Spinal cord (tissue), 10 donors: ENCODE measurements at places on chromosomes 6 and 20. TPM values are rescaled to one million over a fixed set of nuclear protein-coding genes. Genes with fewer than 3 reads are reported as not detected.

RCAN2 gene
- 57.5 TPM for total RNA-seq

TCF15 gene
- total RNA-seq: 0.40 TPM

FAM83D gene
- 8.1 TPM for total RNA-seq

SUMO4 gene
- 5.8 TPM for total RNA-seq

MAN1A1 gene
- 52.2 TPM for total RNA-seq

WFDC5 gene
- 0.28 TPM for total RNA-seq

EPB41L1 gene
- total RNA-seq: 152 TPM

LAMA5 gene
- 15.8 TPM for total RNA-seq

MRPL14 gene
- 32.1 TPM for total RNA-seq

TMEM239 gene
- total RNA-seq: not detected

MEI4 gene
- 1.7 TPM for total RNA-seq

IPCEF1 gene
- total RNA-seq: 11.8 TPM

SLC4A11 gene
- 0.50 TPM for total RNA-seq

MYH7B gene
- total RNA-seq: 1.6 TPM

PPP1R14C gene
- 7.8 TPM for total RNA-seq

RUNX2 gene
- total RNA-seq: 2.8 TPM

SMIM26 gene
- 118 TPM for total RNA-seq

FGD2 gene
- total RNA-seq: 6.7 TPM

CNBD2 gene
- 9.8 TPM for total RNA-seq

CLPSL2 gene
- not detected for total RNA-seq

BPIFB4 gene
- not detected for total RNA-seq

LAMP5 gene
- total RNA-seq: 66.8 TPM

PPP1R3G gene
- total RNA-seq: 2.2 TPM

MYMX gene
- 0.22 TPM for total RNA-seq
